ENCODE measurements at places on chromosomes 2 and 18. TPM values are rescaled to one million over a fixed set of nuclear protein-coding genes. Genes with fewer than 3 reads are reported as not detected.
A peak's percentile ranks its signal among the peaks of the same experiment; 100 is the strongest.

GRCh38 chr2:120379916-120380893, 34.3 kb downstream of the INHBB start:
- no peak overlapping the region for H3K4me3 ChIP-seq
- H3K27me3 ChIP-seq = peaks cover 30% of the 10 kb centered on the region
- peaks cover 5% of the 10 kb centered on the region for H3K4me1 ChIP-seq
- H3K27ac ChIP-seq = no peak overlapping the region
- H3K36me3 ChIP-seq = no peaks in the 10 kb centered on the region

DNA sequence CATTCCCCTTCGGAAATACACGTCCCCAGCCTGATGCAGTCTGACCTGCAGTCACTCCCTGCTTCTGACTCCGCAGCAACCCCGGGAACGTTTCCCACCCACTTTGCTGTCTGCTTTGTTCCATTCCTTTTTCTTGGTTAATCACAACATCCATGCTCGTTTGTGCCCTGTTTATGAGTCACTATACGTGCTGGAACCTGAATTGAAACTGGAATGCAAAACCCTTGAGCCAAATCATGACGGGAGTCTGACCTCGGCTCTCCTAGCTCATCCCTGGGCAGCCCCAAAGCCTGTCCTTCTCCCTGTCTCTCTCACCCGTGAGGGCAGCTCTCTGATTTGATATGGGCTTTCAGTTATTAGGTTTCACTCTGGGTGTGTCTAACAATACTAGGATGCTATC, 57.1 kb upstream of the RNF152 start:
- H3K4me3 ChIP-seq = no peak overlapping the region
- no peaks in the 10 kb centered on the region for H3K4me1 ChIP-seq
- H3K27ac ChIP-seq = no peak overlapping the region
- H3K27me3 ChIP-seq = peaks cover 3% of the 10 kb centered on the region

DNA sequence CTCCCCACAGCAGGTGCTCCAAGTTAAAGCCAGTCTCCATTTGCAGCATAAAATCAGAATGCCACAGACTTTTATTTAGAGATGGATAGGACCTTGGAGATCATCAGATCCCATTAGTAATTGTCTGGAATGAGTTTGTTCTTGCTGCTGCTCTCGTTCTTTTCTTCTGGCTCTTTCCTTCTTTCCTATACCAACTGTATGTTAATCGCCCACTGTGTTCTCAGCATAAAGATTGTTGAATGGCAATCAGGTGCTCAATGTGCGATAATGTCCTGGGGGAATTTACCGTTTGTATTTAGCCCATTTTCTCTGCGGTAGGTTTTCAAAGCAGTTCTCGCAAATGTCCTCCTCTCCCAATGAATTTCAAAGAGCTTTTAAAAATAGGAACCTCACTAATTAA, 3.3 kb downstream of the GPR39 start:
- no peak for DNase-seq
- H3K27me3 ChIP-seq = peaks cover 9% of the 10 kb centered on the region
- no peak overlapping the region for H3K27ac ChIP-seq
- no peaks in the 10 kb centered on the region for H3K36me3 ChIP-seq

DNA sequence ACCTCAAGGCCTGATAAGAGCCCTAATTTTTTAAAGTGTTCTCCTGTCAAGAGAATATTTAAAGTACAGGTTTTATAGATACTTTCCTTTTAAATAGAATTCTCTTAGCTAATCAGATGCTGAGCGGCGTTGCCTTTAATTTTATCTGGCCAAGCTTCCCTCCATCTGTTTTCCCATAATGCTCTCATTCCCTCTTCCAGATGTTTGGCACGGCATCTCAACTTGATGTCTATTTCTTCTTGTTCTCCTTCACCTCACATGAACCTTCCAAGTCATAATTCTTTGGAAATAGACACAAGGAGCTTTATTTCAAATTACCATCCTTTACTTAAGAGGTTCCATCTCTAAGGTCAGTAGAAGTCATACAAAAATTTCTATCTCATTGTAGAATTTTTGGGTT, 76.1 kb upstream of the CPO start:
- H3K27me3 ChIP-seq = no peaks in the 10 kb centered on the region
- H3K4me3 ChIP-seq = no peak overlapping the region
- no peak for DNase-seq
- H3K4me1 ChIP-seq = no peaks in the 10 kb centered on the region

- H3K4me1 ChIP-seq = peaks cover 1% of the 10 kb centered on the region
- no peaks in the 10 kb centered on the region for H3K27me3 ChIP-seq
- peak overlapping the region; percentile 15 for H3K27ac ChIP-seq
- H3K4me3 ChIP-seq = no peak overlapping the region
- peak; percentile 43 for DNase-seq
- H3K36me3 ChIP-seq = peaks cover 11% of the 10 kb centered on the region
Measured at GRCh38 chr2:200901459-200902072, 12.4 kb downstream of the NIF3L1 start.

DNA sequence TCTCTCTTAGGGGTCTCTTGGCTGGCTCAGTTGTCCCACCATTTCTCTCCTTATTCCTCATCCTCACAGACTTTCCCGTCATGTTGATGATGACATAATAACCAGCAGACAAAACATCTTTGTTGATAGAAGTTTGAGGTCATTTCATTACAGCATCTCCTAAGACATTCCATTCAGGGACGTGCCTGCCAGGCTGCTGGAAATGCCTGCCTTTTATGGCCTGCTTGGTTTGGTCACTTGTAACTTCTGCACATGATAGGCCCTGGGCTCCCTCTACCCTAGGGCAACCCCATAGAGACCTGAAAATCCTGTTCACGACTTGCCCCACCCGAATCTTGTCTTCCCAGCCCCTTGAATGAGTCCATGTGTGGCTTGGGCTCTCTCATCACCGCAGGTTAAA, 81.7 kb downstream of the SDC1 start:
- peak overlapping the region; percentile 9 for H3K27ac ChIP-seq
- no peaks in the 10 kb centered on the region for H3K36me3 ChIP-seq
- no peak for DNase-seq
- peaks cover 21% of the 10 kb centered on the region for H3K27me3 ChIP-seq

DNA sequence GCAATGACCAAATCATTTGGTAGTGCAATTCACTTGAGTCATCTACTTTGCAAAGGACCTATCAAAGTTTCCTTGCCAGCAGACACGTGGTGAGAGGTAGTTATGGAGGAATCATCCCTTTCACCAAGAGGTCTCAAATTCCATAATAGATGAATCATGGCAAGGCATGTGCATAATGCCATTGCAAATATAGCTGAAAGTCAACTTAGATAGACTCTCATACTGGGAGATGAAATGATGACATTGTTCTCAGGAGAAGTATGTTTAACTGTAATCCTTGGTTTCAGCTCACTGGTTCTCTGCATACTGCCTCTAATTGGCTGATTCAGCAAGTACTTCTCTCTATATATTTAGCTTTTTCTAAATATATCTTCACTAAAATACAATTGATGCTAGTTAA, 57.2 kb downstream of the CALCRL start:
- H3K36me3 ChIP-seq = no peaks in the 10 kb centered on the region
- H3K4me3 ChIP-seq = no peak overlapping the region
- H3K27me3 ChIP-seq = no peaks in the 10 kb centered on the region
- no peak for DNase-seq
- no peak overlapping the region for H3K27ac ChIP-seq
- H3K4me1 ChIP-seq = no peaks in the 10 kb centered on the region

GRCh38 chr2:187917535-187917934, 363.3 kb upstream of the TFPI start:
- H3K27me3 ChIP-seq = no peaks in the 10 kb centered on the region
- no peak for DNase-seq
- no peak overlapping the region for H3K4me3 ChIP-seq
- no peaks in the 10 kb centered on the region for H3K36me3 ChIP-seq

DNA sequence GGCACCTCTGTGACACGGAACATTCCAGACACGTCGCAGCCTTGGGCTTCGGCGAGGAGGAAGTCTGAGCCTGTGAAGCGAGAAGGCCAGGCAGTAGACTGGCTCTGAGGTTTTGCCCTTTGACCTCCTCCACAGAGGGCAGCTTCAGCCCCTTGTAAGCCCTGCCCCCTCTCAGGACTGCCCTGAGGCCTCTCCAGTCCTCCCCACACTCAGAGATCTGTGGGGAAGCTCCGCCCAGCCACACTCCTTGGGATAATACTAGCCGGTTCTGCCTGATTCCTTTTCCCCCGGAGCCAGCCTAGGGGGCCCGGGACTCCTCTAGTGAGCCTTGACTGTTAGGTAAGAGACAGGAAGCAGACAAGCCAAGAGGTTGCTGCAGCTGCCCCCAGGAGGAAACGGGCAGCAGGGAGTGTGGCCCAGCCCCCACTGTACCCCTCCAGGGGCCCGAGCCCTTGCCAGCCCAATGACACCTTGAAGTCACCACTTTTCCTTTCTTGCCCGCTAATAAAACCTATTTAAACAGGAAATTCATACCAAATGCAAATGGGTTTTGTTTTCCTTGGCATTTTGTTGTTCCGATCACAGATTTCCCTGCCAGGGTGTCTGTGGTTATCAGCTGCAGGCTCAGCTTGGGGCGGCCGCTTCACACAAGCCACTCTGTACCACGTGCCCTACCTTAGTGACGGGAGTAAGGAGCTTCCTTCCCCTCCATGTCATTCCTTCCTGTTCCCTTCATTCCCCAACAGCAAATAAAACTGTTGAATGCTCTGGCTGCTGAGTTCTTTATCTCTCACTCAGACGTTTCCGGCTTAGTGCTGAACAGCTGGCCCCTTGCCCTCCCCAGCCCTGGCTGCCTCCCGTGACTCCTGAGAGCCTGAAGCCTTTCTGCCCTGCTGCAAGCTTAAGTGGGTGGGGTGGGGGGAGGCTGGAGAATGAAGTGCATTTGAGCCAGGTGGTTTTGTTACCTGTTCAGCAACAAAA, 124.7 kb downstream of the CABLES1 start:
- H3K36me3 ChIP-seq = peaks cover under 1% of the 10 kb centered on the region
- H3K4me3 ChIP-seq = peak overlapping the region; percentile 27
- peaks cover 20% of the 10 kb centered on the region for H3K4me1 ChIP-seq
- peak; percentile 29 for DNase-seq

DNA sequence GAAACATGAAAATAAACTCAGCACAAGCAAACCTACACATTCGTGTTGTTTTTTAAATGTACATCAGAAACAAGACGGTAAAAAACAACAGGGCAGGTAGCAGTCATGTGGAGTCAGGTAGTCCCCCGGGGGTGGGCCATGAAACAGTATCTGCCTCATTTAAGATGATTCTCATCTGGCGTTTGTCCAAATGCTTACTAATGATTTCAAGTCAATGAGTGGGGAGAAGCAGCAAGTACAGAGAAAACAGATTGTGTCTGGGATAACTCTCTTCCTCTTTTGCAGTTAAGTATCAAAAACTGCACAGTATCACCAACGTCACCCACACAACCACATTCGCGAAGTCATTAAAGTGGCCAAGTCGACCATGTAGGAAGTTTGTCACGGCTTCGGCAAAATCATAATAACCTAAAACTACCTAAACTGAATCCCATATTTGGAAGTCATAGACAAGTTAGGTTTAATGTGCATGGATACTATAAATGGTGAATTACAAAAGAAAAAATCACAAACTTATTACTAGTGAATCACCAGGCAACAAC, 1.3 kb downstream of the LAPTM4A start:
- no peak for DNase-seq
- no peak overlapping the region for H3K27ac ChIP-seq
- H3K4me1 ChIP-seq = peaks cover 39% of the 10 kb centered on the region
- H3K27me3 ChIP-seq = no peaks in the 10 kb centered on the region
- peaks cover 4% of the 10 kb centered on the region for H3K36me3 ChIP-seq

- no peaks in the 10 kb centered on the region for H3K36me3 ChIP-seq
- DNase-seq = no peak
- H3K4me3 ChIP-seq = no peak overlapping the region
- H3K4me1 ChIP-seq = no peaks in the 10 kb centered on the region
- H3K27ac ChIP-seq = no peak overlapping the region
Measured at GRCh38 chr2:102483086-102483485, 10.1 kb downstream of the SLC9A4 start.

GRCh38 chr2:238511614-238511950, 84.9 kb downstream of the ASB1 start:
- DNase-seq = no peak
- peaks cover 3% of the 10 kb centered on the region for H3K36me3 ChIP-seq
- H3K4me3 ChIP-seq = no peak overlapping the region
- peaks cover 8% of the 10 kb centered on the region for H3K27me3 ChIP-seq

DNA sequence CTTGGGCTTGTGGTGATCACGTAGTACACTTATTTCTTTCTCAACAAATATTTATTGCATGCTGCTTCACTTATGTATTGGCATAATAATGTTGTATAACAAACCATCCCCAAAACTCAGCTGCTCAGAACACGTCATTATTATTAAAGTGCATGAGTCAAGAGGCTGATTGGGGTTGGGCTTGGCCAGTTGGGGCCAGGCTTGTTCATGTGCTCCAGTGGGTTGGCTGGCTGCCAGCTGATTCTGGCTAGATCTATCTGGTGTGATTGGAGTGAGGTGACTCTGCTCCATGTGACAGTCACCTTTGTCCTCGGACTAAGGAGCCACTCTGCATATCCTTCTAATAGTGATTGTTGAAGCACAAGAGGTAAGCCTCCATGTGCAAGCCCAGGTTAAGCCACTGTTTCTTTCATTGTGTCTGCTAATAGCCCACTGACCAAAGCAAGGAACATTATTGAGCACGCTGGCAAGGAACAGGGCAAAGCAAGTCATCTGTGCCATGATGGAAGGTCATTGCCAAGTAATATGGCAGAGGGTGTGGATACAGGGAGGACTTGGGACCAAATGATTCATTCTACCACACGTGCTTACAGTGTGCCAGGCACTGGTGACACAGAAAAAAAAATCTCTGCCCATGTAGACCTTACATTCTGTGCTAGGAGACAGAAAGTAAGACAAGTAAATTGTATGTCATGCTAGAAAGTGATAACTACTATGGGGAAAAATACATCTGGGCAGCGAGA, 63.3 kb upstream of the TMEM182 start:
- no peaks in the 10 kb centered on the region for H3K27me3 ChIP-seq
- H3K4me3 ChIP-seq = no peak overlapping the region
- no peak overlapping the region for H3K27ac ChIP-seq
- H3K4me1 ChIP-seq = peaks cover 3% of the 10 kb centered on the region
- no peak for DNase-seq

- H3K27me3 ChIP-seq = peaks cover 10% of the 10 kb centered on the region
- H3K36me3 ChIP-seq = no peaks in the 10 kb centered on the region
- no peak overlapping the region for H3K27ac ChIP-seq
- no peak for DNase-seq
- H3K4me3 ChIP-seq = no peak overlapping the region
Measured at GRCh38 chr18:7605705-7606104, 38.6 kb downstream of the PTPRM start.

DNA sequence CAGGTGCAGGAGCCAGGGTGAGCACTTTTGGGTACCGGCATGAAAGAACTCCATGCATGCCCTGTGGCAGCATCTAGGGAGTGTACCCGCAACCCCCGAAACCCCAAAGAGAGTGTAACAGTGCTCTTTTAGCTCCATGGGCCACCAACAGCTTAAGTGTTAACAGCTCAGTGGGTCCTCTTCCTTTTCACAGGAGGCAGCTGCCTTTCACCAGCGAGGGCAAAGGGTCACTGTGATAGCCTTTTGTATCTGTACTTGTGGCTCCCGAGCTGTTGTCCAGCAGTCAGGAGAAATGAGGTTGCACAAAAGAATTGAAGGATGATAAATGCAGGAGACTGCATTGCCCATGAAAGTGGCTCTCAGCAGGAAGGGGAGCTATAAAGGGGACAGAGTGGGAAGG, 1166.3 kb upstream of the ACVR2A start:
- no peaks in the 10 kb centered on the region for H3K27me3 ChIP-seq
- H3K4me1 ChIP-seq = peaks cover 5% of the 10 kb centered on the region
- no peak for DNase-seq

- no peak overlapping the region for H3K4me3 ChIP-seq
- no peak overlapping the region for H3K27ac ChIP-seq
- no peak for DNase-seq
- peaks cover 3% of the 10 kb centered on the region for H3K36me3 ChIP-seq
Measured at GRCh38 chr2:16413285-16413684, 252.3 kb downstream of the CYRIA start.

ARHGAP15 gene
- total RNA-seq = not detected

UGT1A5 gene
- not detected for total RNA-seq

CASP10 gene
- total RNA-seq = 9.0 TPM

PLCD4 gene
- total RNA-seq = 0.38 TPM

CROCC2 gene
- 0.36 TPM for total RNA-seq

AOX1 gene
- total RNA-seq = 4.1 TPM
